Renal cortex interstitium (tissue), 15 donors: ENCODE measurements at places on chromosomes 2 and 18. TPM values are rescaled to one million over a fixed set of nuclear protein-coding genes. Genes with fewer than 3 reads are reported as not detected.

- DNase-seq: no peak
Observed at GRCh38 chr18:9673296-9674251, 34.5 kb upstream of the RAB31 start.

- no peak for DNase-seq
Observed at GRCh38 chr18:21181766-21182165, 60.3 kb upstream of the GREB1L start.

The INPP5D gene
- 10.8 TPM for polyA plus RNA-seq

- no peak for DNase-seq
Observed at GRCh38 chr2:2919574-2920365, 457.8 kb downstream of the EIPR1 start.

DNA sequence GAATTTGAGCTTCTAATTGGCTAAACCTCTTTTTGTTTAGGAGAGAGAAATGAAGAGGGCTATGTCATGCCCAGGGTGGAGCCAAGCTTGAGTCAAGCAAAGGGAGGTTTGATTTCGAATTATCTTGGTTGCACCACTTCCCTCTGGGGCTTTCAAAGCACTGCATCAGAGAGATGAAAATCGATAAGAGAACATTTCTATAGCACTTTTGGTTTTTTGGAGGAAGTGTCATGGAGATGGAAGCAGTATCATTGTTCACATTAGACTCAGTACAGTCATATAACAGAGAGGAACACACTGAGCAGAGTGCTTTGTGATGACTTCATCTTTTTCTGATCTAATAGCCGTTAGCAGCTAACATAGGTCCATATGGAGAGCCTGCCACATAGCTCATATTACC is 120.3 kb upstream of the UXS1 start:
- DNase-seq: no peak

DNA sequence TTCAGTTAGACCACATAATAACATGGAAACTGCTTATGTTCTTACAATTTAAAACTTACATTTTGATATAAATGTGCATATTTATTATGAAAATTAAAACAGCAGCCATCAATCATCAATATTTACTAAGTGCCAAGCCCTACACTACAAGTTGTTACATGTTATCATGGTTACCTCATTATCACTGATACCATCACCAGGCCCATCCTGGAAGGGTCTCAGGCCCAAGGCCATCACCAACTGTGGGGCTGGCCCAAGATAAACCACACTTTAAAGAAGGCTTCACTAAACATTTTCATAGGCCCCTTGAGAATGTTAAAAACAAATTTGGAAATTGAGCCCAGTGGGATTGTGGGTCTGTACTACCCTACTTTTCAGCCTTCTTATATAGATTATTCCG is 6.4 kb downstream of the ITSN2 start:
- no peak for DNase-seq

DNA sequence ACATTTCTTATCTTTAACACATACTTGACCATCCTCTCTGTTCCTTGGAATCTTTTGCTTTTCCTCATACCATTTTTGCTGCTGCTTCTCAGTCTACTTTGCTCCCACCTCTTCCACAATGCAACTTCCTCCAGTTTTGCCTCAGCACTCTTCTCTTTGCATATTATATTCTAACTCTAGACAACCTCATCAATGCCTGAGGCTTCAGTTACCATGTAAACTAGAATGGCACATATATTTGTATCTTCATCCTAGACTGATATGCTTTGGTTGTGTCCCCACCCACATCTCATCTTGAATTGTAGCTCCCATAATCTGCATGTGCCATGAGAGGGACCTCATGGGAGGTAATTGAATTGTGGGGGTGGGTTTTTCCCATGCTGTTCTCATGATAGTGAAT is 55.9 kb upstream of the STAM2 start:
- no peak for DNase-seq

- DNase-seq: no peak
Observed at GRCh38 chr2:168519534-168520308, 63.6 kb downstream of the CERS6 start.

DNA sequence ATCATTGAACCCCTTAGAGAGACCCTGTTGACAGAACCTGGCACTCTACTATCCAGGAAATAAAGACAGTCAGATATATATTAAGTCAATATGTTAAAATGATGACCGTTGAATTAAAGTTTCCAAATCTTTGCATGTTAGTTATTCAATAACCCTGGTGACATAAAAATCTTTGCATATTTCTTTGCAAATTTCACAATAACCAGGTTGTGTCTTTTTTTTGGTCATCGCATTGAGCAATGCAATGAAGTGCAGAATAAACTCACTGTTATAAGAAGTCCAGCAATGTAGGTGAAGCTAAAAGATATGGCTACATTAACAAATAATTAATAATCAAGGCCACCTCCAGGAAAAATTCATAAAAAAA is 596.9 kb downstream of the NYAP2 start:
- DNase-seq: no peak

GRCh38 chr2:2926009-2926857 is 451.4 kb downstream of the EIPR1 start:
- no peak for DNase-seq

The TCF23 gene
- polyA plus RNA-seq: 0.62 TPM

The PHOSPHO2 gene
- 12.5 TPM for polyA plus RNA-seq

DNA sequence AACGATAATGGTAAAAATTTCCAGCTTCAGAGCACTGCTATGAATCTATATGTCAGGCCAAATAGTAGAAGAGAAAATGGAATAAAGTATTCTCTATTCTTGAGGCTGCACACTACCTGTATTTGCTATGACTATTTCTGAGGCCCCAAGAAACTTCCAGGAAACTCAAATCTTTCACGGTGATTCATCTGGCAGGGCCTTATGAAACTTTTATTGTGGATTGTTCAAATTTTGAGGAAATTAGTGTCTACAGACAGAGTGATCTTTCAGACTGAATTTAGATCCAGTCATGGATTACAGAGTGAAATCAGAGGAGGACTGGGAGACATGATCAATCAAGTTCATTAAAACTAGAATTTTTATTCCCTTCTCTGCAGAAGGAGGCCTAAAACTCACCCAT is 4.1 kb upstream of the VSNL1 start:
- DNase-seq: no peak

DNA sequence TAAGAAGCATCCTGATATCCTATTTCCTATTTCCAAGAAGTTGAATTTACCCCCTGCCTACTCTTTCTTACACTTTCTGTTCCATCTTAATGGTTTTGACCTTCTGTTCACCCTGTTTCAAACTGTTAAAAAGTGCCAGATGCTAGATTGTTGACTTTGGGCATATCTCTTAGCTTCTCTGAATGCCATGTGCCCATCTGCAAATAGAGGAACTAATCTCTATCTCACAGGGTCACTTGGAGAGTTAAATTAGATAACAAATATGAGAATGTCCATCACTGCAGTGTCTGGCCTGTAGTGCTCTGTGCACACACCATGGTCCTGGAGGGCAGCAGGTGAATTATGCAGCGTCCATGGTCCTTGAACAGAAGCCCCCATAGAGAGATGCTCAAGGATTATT is 83.8 kb downstream of the LRATD1 start:
- DNase-seq: no peak

DNA sequence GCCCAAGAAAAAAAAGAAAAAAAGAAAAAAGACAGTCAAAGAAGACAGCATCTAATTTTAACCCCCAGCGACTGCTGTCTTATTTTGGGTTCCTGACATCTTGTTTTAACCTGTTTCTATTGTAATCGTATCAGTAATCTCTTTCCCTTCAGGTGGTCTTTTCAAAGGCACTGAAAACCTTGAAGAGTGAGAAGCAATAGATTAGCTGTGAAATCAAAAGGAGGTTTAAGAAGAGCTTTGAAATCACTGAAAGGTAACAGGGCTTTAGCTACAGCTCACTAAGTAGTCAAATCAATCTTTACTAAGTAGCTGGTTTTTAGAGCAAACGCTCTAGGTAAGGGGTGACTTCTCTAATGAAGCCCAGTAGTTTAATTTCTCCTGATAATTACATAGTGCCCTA is 5.4 kb upstream of the TANC1 start:
- DNase-seq: no peak

The SLC4A3 gene
- polyA plus RNA-seq: 13.7 TPM

- no peak for DNase-seq
Observed at GRCh38 chr2:38093527-38094165, 17.7 kb upstream of the CYP1B1 start.

GRCh38 chr2:15955232-15955988 is 15.1 kb downstream of the MYCN start:
- DNase-seq: no peak

DNA sequence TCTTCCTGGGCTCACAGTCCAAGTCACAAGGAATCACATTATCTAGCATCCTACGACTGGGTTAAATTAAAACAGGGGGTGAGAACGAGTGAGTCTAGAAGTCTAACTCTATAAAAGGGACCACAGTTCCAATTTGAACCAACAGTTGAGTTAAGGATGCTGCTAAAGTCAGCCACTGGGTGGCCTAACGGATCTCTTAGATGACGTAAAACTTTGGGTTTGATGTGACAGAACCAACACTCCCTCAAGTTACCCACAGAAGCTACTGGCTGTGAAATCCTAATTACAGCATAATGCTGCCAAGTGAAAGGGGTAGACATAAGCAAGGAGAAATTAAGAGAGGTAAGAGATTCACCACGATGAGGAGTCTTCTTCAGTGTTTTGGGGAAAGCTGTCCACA is 32.7 kb upstream of the RUFY4 start:
- no peak for DNase-seq

GRCh38 chr2:114610677-114611076 is 168.2 kb downstream of the DPP10 start:
- no peak for DNase-seq

DNA sequence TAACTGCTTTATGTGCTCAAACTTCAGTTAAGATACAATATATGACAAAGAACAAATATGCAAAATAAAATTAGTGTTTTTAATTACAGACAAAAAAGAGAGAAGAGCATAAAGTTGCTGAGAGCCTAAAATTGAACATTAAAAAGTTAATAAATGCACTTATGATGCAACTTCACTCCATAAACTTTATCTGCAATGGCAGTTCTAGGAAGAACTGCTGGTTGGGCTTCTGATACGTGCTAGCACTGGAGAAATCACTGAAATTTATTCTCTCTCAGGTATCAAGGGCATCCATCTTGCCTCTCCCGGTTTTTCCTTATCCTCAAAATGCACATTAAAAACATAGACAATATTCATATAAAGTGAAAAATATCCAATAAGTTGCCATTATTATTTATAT is 35.7 kb downstream of the MYO3B start:
- no peak for DNase-seq

DNA sequence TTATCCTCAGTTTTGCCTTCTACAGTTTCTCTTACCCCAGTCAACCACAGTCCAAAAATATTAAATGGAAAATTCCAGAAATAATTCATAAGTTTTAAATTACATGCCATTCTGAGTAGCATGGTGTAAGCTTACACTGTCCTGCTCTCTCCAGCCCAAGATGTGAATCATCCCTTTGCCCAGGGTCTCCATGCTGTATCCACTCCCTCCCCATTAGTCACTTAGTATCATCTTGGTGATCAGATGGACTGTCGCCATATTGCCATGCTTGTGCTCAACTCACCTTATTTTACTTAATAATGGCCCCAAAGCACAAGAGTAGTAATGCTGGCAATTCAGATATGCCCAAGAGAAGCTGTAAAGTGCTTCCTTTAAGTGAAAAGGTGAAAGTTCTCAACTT is 18.5 kb upstream of the CCNT2 start:
- no peak for DNase-seq

The PARD3B gene
- 33.6 TPM for polyA plus RNA-seq

The ST6GAL2 gene
- 18.4 TPM for polyA plus RNA-seq

DNA sequence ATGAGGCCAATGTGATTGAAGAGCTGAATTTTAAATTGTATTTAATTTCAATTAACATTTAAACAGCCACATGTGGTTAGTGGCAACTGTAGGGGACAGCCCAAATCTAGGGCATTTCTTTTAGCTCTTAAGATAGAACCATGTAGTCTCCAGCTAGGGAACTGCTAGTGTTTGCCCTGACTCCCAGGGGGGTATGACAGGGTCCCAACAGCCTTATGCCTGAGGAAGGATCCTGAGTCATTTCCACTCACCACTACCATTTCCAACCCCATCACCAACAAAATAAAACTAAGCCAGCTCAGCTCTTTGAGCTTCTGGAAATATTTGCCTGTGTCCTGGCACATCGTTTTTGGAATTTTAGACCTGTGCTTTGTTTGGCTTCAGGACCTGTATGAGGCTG is 13.7 kb upstream of the GMCL1 start:
- no peak for DNase-seq

The TTR gene
- polyA plus RNA-seq: 1.6 TPM

GRCh38 chr2:124908411-124908810 is 883.3 kb downstream of the CNTNAP5 start:
- DNase-seq: no peak

DNA sequence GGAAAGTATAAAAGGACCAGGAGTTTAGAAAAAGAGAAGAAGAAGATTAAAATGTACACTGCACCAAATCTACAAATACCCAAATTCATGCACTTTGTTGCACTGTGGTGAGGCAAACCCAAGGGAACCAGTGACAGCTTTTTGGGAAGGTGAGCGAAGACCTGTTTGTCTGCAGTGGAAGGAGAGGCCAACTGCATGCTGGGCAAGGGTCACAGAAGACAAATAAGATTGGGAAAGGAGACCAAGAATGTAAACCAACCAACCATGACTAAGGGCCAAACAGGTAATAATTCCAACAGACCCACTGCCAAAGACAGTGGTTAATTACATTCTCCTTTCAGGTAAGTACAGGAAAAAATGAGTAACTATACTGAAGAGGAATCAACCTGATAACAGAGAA is 202.8 kb downstream of the STK39 start:
- DNase-seq: no peak

DNA sequence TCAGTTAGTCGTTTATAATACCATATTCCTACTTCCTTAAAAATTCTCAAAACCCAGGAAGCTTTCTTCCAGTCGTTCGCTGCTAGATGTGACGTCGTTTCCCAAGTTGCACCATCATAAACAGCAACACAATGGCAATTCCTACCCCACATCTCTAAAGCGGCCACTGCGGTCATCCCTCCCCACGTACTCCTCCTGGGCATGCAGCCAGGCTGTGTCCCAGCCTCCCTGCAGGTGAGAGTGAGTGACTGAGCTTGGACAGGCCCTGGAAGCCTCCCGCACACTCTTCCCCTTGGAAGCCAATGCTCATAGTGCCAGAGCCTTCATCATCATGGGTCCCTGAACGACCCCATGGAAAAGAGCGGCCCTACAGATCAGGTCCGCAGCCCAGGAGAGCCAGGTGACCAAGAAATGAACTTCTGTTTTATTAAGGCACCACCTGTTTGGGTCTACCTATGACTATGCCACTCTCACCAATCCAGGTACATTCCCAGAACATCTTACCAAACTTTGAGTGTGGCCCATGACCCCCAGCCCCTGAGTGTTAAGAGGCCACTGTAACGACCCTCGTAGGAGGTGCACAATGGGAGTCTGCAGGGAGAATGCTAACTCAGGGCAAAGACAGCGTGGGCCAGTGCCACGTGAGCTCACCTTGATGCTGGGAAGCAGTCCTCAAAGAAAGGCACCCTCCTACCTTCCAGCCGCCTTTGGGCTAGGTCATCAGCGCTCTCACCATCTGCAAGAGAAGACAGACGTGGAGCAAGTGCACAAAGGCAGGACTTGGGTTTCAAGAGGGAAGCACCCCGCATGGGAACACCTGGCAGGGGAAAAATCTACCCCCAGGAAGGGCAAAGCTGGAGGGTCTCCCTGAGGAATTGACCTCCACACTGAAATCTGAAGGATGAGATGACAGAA is 74.7 kb upstream of the RAB6C start:
- DNase-seq: no peak

- DNase-seq: no peak
Observed at GRCh38 chr2:84386336-84387040, 72.6 kb downstream of the SUCLG1 start.

GRCh38 chr2:217789003-217789735 is 213.6 kb downstream of the TNS1 start:
- DNase-seq: peak; percentile 68
